ENCODE measurements at places on chromosomes 11 and 22.

- DNase-seq, result no peak
Observed at GRCh38 chr11:116607027-116607426, 165.8 kb downstream of the BUD13 start.

GRCh38 chr22:48417225-48418070 lies 1410.2 kb downstream of the BRD1 start:
- DNase-seq, result no peak

- DNase-seq, result no peak
Observed at GRCh38 chr11:1755692-1756561, 5.5 kb upstream of the IFITM10 start.

GRCh38 chr11:26749927-26750326 lies 28.1 kb upstream of the SLC5A12 start:
- no peak for DNase-seq

GRCh38 chr11:18383388-18384156 lies 10.8 kb upstream of the LDHA start:
- peak; percentile 98 for DNase-seq

DNA sequence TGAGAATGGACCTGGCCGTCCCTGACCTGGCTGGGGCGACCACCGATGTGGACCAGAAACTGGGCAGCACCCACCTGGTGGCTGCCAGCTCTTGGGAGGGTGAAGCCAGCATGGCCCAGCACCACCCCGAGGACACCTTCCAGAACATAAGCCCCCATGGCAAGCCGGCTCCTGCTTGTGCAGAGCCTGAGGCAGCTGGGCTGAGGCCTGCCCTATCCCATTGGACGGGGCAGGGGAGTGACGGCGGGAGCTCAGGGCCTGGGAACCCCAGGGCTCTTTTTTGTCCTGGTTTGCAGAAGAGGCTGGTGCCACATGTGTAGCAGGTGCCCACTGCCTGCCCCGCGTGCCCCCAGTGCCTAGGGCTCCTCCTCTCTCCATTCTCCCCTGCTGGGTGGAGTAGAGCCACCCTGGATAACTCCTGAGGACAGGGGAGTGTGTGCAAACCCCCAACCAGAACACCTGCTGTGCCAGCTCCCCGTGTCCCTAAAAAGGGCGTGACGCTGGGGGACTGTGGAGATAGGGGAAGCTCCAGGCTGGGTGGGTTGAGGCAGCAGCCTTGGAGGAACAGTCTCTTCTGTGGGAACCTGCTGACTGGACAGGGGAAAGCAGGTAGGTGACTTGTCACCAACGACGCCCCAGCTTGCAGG lies 11.9 kb downstream of the DUSP8 start:
- DNase-seq, result no peak

DNA sequence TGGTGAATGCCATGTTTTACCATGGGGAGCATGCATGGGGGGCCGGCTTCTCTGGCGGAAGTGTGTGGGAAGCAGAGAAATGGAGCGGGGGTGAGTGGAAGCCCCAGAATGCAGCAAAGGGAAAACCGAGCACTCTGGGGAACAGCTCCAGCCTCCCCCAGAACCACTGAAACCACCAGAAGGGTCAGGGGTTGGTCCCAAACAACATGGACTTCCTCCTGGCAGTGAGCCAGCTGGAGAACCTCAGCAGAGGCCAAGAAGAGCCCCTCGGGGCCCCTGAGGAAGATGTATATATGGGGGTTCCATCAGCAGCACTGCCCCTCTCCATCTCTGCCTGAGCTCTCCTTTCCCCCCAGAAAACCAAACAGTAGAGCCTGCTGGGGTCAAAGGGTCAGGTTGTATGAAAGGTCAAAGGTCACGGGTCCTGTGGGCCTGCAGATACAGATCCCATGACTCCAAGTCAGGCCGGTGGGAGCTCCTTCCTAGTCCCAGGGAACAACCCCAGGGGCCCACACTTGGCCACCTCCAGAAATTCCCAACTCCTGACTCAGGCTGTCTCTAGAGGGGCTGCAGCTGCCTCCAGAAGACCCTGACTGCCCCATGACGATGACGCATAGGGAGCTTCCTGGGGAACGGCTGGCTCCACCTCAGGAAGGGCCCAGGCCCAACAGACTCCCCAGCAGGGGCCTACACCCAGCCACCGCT lies 48.5 kb upstream of the TIMP3 start:
- peak; percentile 83 for DNase-seq

- DNase-seq, result no peak
Observed at GRCh38 chr11:130865774-130866114, 50.5 kb downstream of the SNX19 start.

- no peak for DNase-seq
Observed at GRCh38 chr11:1483445-1483961, 3.1 kb downstream of the MOB2 start.

DNA sequence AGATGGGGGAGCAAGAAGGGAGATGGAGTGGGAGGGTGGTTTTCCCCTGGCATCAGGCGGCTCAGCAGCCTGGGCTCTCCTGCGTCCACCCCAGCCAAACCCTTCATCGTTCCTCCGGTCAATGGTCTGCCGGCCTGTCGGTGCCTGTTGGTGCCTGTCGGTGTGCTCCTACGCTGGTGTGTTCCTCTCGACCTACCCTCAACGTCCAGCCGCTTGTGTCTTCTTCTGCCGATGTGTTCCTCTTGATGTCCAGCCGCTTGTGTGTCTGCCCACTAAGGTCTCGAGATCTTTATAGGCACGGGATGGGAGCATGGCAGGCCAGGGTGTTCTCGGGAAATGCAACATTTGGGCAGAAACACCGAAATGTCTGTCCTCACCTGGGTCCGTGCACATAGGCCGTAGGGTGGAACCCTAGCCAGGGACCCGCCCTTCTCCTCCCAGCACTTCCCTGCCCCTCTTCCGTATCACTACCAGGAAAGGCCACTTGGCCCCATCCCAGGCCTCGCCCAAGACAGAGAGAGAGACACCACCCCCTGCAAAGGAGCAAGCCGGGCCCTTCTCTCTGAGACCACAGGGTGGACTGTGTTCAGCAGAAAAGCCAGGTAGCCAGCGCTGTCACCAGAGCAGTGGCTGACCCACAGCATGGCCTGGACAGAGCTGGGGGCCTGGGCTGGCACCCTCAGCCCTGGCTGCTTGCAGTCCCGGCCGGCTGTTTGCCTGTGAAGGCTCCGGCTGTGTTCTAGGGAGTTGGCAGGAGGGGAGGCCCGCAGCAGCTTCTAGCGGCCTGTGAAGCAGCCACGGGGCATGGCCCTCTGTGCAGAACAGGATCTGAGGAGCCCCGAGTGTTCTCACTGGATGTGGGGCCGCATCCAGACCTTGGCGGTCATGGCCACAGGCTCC lies 61.6 kb upstream of the KCNQ1OT1 start:
- no peak for DNase-seq

- DNase-seq, result no peak
Observed at GRCh38 chr11:70510106-70510505, 111.8 kb downstream of the CTTN start.

GRCh38 chr11:64754124-64754918 lies 5.5 kb downstream of the PYGM start:
- DNase-seq, result no peak

DNA sequence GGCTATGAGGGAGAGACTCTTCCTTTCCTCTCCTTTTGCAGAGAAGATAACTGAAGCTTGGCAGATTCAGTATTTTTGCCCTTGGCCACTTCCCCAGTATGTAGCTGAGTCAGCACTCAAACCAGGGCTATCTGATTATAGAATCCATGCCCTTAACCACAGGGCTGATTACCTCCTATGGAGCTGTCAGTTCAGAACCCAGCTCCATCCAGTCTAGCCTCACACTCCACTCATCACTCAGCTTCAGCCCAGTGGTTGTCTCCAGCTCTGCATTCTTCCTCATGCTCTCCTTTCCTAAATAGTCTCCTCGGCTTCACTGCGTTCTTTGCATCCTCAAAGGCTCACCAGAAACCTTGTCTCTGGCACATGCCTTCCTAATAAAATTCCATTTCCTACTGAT lies 151.6 kb upstream of the BLID start:
- peak; percentile 64 for DNase-seq

- DNase-seq, result no peak
Observed at GRCh38 chr11:80182901-80183300, 742.1 kb upstream of the TENM4 start.

- DNase-seq, result no peak
Observed at GRCh38 chr11:126853732-126854131, 146.8 kb downstream of the KIRREL3 start.

DNA sequence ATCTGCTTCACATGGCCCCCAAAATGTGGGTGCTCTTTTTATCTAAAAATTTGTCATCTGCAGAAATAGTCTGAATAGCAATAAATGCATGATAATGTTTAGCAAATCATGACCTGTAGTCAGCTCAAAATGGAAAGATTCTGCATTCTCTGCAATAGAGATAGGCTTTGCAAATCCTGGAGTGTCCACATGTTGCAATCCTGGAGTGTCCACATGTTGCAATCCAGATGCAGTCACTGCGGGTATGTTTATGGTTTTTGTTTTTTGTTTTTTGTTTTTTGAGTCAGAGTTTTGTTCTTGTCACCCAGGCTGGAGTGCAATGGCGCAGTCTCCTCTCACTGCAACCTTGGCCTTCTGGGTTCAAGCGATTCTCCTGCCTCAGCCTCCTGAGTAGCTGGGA lies 20.2 kb upstream of the LRRC32 start:
- no peak for DNase-seq

- no peak for DNase-seq
Observed at GRCh38 chr11:30522536-30523243, 63.5 kb downstream of the MPPED2 start.

DNA sequence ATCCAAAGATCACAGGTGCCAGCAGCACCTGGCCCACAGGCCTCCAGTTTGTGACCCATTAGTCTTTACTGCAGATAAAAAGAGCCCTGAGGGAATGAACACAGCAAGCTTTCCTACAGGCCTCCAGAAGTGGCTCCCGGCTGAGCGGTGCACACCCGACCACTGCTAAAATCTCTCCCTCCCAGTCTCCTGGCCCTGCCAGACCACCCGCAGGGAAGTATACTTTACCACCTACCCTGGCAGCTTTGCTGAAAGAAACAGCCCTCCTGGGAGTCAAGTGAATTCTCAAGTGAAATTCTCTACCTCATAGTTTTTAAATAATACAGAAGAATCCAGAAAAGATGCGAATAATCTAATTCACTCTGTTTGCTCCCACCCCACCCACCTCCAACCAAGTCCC lies 15.4 kb upstream of the MTNR1B start:
- no peak for DNase-seq

DNA sequence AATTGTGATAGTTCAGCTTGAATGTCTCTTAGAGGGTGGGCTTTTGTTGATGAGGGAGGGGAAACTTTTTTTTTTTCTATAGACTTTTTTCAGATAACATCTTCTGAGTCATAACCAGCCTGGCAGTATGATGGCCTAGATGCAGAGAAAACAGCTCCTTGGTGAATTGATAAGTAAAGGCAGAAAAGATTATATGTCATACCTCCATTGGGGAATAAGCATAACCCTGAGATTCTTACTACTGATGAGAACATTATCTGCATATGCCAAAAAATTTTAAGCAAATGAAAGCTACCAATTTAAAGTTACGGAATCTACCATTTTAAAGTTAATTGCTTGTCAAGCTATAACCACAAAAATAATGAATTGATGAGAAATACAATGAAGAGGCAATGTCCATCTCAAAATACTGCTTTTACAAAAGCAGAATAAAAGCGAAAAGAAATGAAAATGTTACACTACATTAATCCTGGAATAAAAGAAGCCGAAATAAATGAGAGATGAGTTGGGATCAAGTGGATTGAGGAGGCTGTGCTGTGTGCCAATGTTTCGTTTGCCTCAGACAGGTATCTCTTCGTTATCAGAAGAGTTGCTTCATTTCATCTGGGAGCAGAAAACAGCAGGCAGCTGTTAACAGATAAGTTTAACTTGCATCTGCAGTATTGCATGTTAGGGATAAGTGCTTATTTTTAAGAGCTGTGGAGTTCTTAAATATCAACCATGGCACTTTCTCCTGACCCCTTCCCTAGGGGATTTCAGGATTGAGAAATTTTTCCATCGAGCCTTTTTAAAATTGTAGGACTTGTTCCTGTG lies 3.9 kb downstream of the MALAT1 start:
- DNase-seq, result peak; percentile 41

Data from brain microvascular endothelial cell (primary cell).